ENCODE measurements at places on chromosomes 5 and 9.

- DNase-seq = no peak
Observed at GRCh38 chr9:86598411-86599239, 244.4 kb upstream of the TUT7 start.

DNA sequence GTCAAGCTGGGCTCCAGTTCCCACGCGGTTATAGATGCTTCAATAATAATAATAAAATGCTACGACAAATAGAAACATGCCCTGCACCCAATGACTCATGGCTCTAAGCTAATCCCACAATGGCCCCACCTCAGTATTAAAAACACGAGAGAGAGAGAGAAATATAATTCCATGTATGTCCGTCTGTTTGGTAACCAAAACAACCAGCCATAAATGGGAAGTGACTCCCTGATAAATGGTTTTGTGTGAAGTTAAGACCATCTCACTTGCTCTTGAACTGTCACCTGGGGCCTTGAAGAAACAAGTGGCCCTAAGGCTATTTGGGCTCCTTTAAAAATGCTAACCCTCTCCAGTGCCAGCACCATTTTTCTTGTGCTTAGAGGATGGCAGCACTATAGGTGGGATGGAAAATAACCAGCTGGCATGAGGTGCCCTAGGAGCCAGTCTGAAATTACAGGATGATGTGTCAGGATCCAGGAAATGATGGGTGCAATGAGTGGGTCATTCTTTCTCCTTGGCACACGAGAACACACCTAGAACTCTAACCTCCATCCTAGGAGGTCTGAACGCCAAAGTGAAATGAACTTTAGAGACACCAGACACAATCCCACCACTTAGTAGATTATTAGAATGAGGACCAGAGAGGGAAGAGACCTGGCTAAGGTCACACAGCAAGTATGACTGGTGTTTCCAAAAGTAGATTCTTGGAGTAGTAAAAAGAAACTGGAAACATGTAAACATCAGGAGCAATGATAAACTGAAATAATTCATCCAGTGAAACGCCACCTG lies 35.7 kb upstream of the ADRB2 start:
- no peak for DNase-seq

GRCh38 chr5:115869256-115869795 lies 27.6 kb downstream of the AP3S1 start:
- no peak for DNase-seq

DNA sequence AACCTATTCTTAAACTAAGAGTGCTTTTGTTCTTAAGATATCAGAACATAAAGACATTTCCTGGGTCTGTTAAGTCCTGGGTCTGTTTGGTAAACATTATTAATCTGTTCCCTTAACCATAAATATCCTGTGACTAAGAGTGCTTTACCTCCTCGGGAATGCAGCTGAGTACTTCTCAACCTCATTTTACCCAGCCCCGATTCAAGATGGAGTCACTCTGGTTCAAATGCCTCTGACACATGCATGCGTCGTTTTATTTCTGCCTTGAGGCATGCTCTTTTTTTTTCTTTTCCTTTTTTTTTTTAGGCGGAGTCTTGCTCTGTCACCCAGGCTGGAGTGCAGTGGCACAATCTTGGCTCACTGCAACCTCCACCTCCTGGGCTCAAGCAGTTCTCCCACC lies 39.8 kb upstream of the FBXL17 start:
- DNase-seq = no peak

- DNase-seq = no peak
Observed at GRCh38 chr5:167295681-167296005, 995.8 kb upstream of the WWC1 start.

- no peak for DNase-seq
Observed at GRCh38 chr5:59020611-59021285, 437.9 kb downstream of the RAB3C start.

DNA sequence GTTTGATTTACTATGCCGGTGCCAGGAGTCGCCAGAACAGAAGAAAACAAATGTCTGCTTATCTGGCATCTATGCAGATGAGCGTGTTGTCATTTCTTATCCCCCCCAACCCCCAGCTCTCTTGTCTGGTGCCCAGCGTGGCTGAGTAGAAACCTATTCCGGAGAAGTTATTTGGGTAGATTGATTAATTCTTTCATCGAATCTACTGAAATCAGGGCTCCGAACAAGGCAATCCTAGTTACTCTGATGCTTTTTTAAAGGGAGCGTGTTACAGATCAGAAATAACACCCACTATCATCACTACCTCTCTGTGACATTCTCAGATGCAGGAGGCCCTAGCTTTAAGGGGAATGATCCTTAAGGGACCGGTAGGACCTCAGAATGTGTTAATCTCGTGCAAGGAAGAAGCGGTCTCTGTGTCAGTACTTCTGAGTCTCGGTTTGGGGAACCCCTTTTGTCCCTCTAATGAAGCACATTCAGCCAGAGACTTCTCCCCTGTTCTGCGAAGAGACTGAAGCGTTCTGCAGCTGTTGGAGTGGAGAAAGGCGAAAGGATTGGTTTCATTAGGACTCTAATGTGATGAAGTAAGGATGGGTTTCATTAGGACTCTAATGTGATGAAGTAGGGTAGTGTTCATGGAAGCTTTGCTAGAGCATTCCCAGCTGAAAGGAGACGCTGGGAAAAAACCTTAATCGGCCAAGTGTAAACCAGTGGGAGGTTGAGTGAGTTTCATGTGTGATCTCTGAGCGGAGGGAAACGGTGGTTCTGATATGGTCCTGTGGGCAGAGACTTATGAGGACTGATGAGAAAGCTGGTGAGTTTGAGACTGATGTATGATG lies 1.5 kb downstream of the PIP5K1B start:
- no peak for DNase-seq

DNA sequence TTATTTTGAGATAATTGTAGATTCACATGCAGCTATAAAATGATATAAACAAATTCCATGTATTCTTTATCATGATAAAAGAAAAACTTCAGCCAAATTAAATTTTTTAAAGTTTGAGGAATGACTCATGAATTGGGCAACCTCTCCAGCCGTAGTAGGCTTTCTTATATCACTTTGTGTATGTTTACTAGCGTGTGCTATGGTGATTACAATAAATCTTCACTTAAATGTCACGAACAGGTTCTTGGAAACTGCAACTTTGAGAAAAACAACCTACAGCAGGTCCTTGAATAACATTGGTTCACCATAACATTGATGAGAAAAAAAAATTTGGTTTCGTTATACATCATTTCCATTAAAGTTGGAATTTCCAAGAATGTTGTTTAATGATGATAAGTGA lies 730.9 kb upstream of the TYRP1 start:
- DNase-seq = no peak

DNA sequence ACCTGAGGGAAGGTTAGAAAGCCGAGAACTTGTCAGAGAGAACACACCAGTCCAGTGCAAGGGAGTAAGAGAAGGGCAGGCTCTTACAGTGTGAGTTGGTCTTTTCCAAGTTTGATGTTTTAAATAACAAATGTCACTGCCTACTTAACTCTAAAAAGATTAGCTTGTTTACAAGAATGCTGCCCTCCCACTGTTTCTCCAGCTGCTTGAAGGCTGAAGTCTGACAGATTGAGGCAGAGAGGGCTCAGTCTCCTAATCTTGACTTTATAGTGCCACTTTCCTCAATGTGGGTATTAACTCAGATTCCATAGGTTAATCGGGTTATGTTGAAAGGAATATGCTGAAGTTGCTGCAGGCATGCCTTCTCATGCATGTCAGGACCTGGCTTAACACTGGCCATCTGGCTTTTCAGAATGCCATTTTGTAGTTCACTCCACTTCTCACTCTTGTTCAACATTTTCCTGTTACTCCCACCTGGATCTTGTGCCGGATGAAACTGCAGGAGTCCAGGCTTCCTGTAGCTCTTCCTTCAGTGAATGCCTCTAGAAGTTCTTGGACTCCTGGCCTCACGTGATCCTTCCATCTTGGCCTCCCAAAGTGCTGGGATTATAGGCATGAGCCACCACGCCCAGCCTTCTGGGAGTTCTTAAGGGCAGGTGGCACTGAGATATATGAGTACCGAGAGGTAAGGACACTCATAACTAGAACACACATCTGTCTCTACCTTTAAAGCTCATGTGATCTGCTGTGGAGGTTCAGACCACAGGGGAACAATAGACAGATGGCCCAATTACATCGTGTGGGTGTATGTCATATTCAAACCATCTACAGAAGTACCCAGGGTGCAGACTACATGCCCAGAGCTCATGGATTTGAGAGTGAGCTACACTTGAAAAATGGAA lies 249.7 kb downstream of the ARHGAP26 start:
- no peak for DNase-seq

DNA sequence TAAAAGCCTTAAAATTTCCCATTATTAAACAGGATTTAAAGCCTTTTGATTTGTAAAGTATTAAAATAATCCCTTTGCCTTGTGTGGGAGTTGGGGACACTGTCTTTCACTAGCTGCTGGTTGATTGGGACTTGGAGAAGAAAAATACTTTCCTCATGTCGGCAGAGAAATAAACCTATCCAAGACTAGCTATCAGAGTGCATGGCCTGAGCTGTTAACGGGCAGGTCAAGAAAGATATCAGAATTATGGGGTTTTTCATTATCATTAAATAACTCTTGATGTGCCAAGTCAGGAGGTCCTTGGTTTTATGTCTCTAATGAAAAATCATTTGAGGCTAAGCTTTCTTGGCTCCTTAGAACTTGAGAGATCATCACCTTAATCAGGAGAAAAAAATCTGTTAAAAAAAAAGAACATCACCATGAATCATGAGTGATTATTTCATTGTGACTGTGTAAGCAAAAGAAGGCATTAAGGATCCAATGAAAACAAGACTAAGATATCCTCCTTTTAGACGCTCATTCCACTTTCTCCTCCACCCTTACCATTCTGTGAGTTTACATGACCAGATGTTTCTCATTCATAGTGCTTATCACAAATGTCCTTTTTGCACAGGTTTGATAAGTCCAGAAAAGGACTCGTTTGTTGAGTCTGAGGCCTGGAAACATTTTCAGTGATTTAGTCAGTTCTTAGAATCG lies 140.4 kb upstream of the EGFLAM start:
- no peak for DNase-seq

GRCh38 chr5:8784692-8785091 lies 761.2 kb downstream of the SEMA5A start:
- no peak for DNase-seq

- DNase-seq = no peak
Observed at GRCh38 chr9:135156525-135157510, 69.3 kb downstream of the OLFM1 start.

GRCh38 chr9:112059145-112059965 lies 115.7 kb downstream of the SUSD1 start:
- DNase-seq = peak; percentile 34

DNA sequence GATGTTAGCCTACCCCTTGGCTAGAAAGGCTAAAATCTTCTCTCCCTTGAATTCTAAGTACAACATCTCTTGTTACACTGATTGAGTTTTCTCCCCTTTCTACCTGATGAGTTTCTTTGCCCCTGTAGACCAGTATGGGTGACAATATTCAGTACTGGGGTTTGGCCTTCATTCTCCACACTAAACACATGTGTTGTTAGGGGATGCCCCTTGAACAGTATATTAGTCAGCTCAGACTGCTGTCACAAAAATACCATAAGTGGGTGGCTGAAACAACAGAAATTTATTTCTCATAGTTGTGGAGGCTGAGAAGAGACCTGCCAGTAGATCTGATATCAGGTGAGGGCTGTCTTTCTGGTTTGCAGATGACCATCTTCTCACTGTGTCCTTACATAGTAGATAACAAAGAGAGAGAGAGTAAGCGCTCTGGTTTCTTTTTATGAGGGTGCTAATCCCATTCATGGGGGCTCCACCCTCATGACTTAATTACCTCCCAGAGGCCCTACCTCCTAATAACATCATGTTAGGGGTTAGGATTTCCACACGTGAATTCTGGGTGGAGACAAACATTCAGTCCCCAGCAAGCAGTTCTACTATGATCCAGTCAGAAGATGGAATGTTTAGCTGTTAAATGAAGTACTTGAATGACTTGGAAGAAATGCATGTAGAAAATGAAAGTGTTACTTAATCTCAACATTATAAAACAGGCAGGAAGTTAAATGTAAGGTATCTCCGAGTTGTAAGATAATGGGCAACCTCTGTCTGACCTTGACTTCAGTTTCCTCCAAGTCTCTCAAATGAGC lies 17.5 kb downstream of the VLDLR start:
- DNase-seq = no peak

- peak; percentile 83 for DNase-seq
Observed at GRCh38 chr5:143262393-143263174, 140.9 kb downstream of the NR3C1 start.

DNA sequence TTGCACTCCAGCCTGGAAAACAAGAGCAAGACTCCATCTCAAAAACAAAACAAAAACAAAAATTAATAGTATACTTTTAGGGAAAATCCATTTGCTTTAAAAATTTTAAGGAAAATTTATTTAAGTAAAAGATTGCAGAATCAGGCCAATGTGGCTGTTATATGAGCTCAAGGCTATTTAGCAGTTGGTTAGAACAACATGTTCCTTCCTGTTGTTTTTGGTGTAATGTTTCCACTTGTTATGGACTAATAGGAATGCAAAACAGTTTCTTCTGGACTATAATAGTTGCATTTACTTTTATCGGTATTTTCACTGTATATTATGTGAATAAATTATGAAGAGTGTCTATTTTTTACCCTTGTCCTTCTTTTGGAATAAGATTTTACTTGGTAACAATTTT lies 3.0 kb upstream of the CDC42SE2 start:
- DNase-seq = no peak

DNA sequence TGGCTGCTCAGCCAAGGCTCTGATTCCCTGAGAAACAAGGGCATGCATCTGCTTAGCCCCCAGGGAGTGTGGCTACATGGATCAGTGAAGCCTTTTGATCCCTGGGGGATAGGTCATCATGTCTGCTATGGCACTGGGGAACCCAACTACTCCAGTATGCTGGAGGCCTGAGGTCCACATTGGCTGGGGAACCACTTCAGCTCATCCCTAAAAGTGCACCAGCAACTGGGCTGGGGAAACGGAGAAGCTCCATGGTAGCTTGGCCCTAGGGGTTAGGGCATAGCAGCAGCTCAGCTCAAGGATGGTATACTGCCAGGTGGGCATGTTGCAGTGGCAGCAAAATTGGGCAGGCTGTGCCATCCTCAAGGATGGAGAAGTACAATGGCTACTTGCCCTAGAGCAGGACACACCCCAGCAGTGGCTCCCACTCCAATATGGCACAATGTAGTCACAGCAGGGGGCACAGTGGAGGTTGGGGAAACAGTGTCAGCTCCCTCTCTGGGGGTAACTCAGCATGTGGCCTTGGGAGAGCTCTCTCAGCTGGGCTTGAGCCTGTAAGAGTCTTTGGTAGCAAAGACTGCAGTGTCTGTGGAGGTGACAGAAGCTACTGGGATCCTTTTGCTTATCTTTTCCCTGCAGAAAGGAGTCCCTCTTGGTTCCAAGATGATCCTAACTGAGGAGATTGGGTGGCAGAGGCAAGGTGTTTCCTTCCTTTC lies 111.5 kb upstream of the FSTL4 start:
- DNase-seq = no peak

- DNase-seq = no peak
Observed at GRCh38 chr9:127983847-127984289, 3.1 kb upstream of the EEIG1 start.

- DNase-seq = no peak
Observed at GRCh38 chr5:118862596-118862995, 125.8 kb downstream of the DTWD2 start.

All from AG04450 (cell line).